ENCODE measurements at places on chromosomes 6 and 20. TPM values are rescaled to one million over a fixed set of nuclear protein-coding genes. Genes with fewer than 3 reads are reported as not detected.

E2F1 gene
- 11.6 TPM for total RNA-seq

BMP5 gene
- 20.8 TPM for total RNA-seq

NOX3 gene
- total RNA-seq, result not detected

C20orf204 gene
- total RNA-seq, result 1.0 TPM

MMS22L gene
- total RNA-seq, result 35.4 TPM

MOG gene
- total RNA-seq, result 0.16 TPM

SGK2 gene
- total RNA-seq, result 3.0 TPM

NAA20 gene
- total RNA-seq, result 31.8 TPM

RNF182 gene
- total RNA-seq, result 18.4 TPM

POM121L2 gene
- not detected for total RNA-seq

CDSN gene
- not detected for total RNA-seq

ACSS1 gene
- 30.0 TPM for total RNA-seq

RNASET2 gene
- total RNA-seq, result 60.4 TPM

AIF1 gene
- total RNA-seq, result 10.5 TPM

PDYN gene
- total RNA-seq, result not detected

ATXN1 gene
- 66.1 TPM for total RNA-seq

CTNNBL1 gene
- total RNA-seq, result 33.6 TPM

FANCE gene
- 9.3 TPM for total RNA-seq

FAXC gene
- total RNA-seq, result 13.9 TPM

BCAS1 gene
- total RNA-seq, result 6.1 TPM

PHF1 gene
- total RNA-seq, result 40.9 TPM

C20orf144 gene
- 0.22 TPM for total RNA-seq

HSPA12B gene
- 17.8 TPM for total RNA-seq

SMIM29 gene
- total RNA-seq, result 13.6 TPM

PDE7B gene
- 15.7 TPM for total RNA-seq
